ENCODE measurements at places on chromosomes 3 and 15.

DNA sequence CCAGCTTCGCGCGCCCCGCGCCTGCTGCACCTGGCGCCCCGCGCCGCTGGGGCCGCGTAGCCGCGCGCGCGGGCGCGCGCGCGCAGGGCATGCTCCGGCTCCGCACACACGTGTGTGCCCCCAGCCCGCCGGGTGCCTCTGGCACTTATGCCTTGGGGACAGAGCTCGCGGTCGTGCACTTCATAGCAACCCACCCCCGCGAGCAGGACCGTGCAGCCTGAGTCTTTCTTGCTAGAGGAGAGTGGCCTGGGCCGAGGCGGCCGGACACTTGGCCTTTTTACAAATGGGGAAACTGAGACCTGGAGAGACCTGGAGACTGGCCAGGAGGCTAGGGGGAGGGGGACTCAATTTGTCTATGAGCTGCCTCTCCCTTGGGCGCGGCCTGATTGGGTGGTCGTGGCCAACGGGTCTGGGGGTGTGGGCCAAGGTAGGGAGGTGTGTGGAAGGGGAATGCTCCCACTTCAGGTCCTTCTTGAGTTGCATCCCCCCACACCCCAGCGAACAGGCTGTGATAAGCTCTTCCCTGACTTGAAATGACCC lies 562 bp downstream of the NBEAL2 start:
- peak; percentile 59 for DNase-seq

GRCh38 chr3:142993958-142994442 lies 7.4 kb upstream of the U2SURP start:
- peak; percentile 78 for DNase-seq

DNA sequence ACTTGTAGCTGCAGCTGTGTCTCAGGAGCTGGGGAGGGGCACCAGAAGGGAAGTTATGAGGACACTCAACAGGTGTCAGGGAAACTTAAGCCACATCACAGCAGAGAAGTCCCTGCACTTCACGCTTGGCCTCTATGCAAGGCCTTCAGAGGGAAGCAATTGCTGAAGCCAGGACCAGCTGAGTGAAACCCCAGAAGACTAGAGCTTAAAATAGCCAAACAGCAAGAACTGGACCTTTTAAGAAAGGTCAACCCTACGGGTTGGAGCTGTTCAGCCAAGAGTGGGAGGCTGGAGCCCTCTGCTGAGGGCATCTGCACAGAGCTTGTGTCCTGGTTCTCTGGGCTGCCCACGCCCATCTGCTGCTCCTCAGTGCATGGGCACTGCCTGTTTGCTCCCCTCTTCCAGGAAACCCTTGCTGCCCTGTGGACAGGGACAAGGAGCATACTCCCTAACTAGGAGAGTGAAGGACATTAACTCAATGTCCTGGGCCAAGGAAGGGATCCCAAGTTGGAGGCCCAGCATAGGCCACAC lies 3.9 kb upstream of the GRAMD2A start:
- no peak for DNase-seq

DNA sequence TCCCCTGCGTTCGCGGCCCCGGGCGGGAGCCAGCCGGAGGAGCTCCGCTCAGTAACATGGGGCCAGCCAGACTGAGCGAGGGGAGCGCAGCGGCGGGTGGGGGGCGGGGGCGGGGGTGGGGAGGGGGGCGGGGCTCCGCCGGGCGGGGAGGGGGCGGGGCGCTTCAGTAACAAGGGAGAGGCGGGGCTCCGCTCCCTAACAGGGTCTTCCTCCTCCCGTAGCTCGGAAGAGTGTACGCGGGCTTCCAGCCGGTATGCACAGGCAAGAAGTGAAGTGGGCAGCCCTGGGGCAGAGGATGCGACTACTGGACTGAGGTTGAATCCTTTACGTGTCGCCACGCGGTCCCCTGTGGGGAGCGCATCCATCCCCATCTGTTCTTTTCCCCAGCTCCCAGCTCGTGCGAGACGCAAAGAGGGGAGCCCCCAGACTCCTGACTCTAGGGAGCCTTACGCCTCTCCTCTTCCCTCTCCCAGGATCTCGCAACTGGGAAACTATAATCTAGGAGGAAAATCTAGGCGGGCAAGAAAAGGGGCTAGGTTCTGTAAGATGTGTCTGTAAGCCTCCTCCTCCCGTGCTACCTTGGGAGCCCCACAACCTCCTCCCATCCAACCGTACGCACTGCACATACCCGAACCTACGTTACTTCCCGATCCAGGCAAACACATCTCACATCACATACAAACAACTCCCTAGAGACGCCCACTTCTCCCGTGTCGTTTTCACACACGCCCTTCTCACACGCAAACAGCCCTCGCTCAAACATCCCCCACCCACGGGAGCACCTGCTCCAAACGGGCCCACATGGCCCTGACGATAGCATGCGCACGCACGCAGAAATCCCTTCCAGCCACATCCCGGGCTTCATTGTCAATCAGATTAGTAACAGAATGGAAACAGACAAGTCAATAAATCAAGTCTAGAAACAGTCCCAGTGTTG lies at the start of gene SHF:
Gene SHF (minus strand): TSS at position 73 of the 937 bp plus-strand sequence. CDS start 15 bp downstream, at position 58.
- DNase-seq, result peak; percentile 62

DNA sequence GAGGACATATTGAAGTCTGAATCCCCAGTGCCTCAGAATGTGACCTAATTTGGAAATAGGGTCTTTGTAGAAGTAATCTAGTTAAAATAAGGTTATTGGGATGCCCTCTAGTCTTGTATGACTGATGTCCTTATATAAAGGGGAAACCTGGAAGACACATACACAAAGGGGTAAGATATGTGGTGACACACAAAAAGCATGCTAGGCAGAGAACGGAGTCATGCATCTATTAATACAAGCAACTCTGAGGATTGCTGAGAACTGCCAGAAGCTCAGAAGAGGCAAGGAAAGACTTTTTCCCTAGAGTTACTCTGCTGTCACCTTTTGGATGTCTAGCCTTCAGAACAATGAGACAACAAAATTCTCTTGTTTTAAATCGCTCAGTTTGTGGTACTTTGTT lies 58.1 kb upstream of the TMEM108 start:
- DNase-seq, result no peak

DNA sequence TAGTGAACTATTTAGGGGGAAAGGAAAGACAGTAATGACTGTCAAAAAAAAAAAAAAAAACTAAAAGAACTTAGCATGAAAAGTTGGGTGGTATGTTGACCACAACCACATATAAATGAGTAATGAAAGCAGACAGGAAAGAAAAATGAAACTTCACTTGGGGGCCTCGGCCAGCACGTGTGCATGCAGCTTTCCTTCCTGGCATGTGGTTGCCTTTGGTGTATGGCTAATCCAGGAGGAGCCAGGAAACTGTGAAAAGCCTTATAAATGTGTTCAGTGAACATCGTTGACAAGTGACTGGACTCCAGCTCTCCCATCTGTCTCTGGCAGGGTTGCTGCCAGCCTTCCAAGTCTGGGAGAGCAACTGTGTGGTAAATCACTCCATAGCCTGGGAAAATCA lies 195.1 kb downstream of the DTWD1 start:
- no peak for DNase-seq

DNA sequence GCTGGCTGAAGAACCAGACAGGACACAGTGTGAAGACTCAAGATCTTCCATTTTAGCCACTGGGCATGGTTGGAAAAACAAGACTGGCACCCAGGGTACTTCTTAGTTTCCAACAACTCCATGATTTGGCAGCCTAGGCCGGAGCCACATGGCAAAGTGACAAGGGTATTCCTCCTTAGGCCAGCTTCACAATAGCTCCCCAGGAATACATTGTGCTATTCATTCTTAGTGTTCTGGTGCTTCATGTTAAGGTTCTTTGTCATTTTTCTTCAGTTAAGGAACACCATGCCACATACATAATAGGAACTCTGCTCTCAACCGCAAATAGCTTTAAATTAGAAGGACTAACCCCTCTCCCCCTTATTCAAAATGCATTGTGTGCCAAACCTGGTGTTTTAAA lies 8.0 kb upstream of the FILIP1L start:
- DNase-seq, result no peak

DNA sequence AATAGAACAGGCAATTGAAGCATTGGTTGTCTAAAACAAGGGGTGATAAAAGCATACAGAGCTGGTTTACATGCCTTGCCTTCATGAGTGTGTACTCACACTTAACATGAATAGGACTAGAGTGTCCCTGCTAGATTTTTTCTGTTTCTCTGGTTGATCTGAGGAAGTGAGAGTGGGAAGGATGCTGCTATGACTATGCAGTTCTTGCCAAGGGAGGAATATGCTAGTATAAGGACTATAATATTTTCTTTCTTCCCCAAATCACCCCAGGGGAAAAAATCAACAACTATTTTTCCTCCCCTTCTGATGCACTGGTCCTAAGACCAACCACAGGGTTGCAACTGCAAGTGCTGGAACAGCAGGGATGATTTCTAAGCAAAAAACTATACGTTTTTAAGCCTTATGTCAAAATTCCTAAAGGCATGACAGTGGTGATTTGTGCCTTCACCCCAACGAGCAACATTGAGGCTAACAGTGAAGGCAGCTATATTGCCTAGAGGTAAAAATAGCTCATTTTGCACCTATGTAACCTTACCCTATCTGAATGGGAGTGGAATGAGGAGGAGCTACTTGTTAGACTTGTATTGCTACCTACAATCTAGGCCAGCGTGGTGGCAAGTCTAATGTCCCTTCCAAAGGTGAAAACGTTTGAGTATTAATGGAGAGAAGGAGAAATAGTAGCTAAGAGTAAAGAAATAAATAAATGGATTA lies 33.5 kb upstream of the USP8 start:
- peak; percentile 18 for DNase-seq

DNA sequence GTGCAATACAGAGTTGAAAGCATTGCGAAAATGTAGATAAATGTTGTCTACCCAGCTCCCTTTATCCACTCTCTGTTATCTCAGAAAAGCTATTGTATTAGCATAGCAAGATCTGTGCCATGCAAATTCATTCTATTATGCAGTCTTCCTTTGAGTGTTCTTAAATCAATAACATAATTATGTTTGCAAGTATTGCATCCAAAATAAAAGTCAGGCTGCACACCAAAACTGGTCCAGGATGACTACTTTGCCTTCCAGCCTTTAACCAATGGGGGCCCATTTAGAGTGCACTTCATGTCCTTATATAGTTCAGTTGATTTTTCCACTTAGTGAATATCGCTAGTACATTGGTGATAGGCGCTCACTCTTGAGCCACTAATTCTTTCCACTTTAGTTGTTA lies 107.4 kb upstream of the MLF1 start:
- peak; percentile 9 for DNase-seq

DNA sequence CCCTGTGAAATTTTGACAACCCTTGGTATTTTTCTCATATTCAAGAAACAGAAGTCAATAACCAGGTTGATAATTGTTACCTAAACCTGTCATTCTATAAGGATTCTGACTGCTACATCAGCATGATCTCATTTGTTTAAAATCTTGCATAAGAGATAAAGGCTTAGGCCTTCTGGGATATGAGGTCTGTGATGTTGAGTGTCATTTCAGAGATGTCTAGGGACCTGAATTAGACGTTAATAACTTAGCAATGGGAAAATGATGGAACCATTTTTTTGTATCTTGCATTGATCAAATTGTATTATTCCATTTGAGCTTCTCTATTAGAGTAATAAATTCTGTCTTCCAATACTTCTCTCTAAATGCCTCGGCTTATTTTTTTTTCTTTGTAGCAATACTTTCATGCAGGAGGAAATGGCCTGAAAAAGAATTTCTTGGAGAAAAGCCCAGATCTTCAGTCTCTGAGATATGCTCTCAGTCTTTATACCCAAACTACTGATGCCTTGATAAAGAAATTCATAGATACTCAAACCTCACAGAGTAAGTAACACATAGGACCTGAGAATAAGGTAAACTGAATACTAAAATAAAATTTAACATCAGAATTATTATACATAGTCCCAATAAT lies 589.3 kb downstream of the UNC13C start:
- DNase-seq, result no peak

DNA sequence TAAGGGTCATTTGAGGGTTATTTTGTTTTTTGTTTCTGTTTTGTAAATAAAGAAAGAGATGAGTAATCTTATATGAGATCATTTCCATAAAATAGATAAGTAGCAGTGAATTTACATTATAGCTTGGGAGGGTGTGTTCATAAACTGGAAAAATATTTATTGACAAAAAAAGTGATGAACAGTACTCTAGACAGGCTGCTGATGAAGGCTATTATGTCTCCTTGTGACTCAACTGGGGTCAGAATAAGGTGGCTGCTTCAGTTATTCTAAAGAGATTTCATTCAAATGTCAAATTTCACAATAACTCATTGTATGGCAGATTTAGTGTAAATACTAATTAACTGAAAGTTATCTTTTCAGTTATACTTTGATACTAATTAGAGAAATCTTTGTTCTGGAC lies 251.1 kb upstream of the CMC1 start:
- DNase-seq, result no peak

- DNase-seq, result peak; percentile 66
Measured at GRCh38 chr3:72329354-72329753, 518.9 kb downstream of the SHQ1 start.

DNA sequence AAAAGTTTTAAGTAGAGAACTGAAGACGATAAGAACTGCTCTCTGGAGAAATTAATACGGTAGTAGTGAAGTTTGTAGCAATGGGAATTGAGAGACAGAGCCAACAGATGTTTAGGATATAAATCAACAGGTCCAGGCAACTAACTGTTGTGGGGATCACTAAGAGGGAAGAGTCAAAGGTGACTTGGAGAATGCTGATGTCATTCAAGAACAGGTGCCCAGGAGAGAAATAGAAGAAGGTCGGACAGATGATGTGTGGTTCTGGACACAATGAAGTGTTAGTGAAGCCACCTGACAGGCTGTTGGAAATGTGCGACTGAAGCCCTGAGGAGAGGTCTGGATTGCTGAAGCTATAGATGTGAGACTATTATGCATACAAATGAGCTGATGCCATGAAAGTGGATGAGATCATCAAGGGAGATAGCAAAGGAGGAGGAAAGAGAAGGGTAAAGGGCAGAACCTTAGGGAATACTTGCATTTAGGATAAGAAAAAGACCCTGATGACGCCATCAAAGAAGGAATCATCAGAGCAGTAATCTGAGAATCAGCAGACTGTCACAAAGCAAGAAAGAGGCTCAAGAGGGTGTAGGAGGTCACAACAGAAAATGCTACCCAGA lies 183.7 kb downstream of the FRMD5 start:
- no peak for DNase-seq

DNA sequence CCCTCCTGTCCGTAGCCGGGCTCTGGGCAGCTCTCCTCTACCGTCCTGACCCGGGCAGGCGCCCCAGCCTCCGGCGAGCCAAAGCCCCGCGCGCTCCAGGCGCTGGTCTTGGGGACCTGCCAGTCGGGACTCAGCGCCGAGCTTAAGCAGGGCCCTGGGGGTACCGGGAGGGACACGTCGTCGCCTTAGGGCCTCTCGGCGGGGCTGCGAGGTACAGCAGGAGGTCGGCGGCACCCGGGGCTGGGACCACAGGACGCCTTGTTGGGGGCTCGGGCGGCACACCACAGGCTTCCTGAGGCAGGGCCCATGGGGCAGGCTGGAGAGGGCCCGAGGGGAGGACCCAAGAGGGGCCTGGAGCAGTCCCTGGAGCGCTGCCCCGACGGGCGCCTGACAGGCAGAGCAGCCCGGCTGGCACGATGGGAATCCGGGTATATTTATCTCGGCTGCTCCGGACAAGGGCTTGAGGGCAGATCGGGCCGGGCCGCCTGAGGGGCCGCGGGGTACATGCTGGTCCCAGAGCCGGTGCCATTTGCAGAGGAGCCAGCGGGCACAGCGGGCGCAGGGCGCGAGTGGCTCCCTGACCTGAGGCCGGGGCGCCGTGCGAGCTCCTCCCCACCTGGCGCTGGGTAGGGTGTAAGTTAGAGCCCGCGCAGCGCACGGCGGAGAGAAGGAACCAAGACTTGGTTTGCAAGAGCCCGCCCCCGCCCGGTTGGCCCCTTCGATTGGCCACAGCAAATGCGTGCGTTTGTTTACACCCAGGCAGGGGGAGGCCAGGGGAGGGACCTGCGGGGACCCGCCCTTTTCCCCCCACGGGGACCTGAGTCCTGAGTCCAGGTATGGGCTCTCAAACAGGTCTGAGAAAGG lies 574 bp downstream of the SLC38A3 start:
- peak; percentile 49 for DNase-seq
